ENCODE measurements at places on chromosomes 2 and 18. TPM values are rescaled to one million over a fixed set of nuclear protein-coding genes. Genes with fewer than 3 reads are reported as not detected.

The GALNT5 gene
- not detected for total RNA-seq

The AGXT gene
- not detected for total RNA-seq

The CXCR4 gene
- total RNA-seq, result 97.6 TPM

The SLC30A3 gene
- 0.48 TPM for total RNA-seq

The SAG gene
- 0.34 TPM for total RNA-seq

The TSPYL6 gene
- total RNA-seq, result not detected

The CYRIA gene
- total RNA-seq, result 0.70 TPM

The PRKAG3 gene
- not detected for total RNA-seq

The C2orf66 gene
- 0.20 TPM for total RNA-seq

The NRP2 gene
- total RNA-seq, result 47.0 TPM

The FAP gene
- total RNA-seq, result not detected

The RAPGEF4 gene
- 0.75 TPM for total RNA-seq

The GREB1 gene
- 0.25 TPM for total RNA-seq

The C18orf54 gene
- total RNA-seq, result 8.9 TPM

The TGIF1 gene
- 8.8 TPM for total RNA-seq

The CHST10 gene
- 4.5 TPM for total RNA-seq

The ALPI gene
- not detected for total RNA-seq

The DTNA gene
- 0.25 TPM for total RNA-seq

The SERPINB10 gene
- total RNA-seq, result not detected

The PLB1 gene
- 2.0 TPM for total RNA-seq

The CYB5A gene
- total RNA-seq, result 17.4 TPM

The GPR45 gene
- not detected for total RNA-seq

The LRRTM4 gene
- total RNA-seq, result not detected

The DNAJC27 gene
- total RNA-seq, result 6.9 TPM

The COPS9 gene
- 103 TPM for total RNA-seq

The SCYGR3 gene
- not detected for total RNA-seq

The SKA1 gene
- 35.9 TPM for total RNA-seq

The SLC9A2 gene
- 0.07 TPM for total RNA-seq

The POTEC gene
- not detected for total RNA-seq

The MRO gene
- total RNA-seq, result not detected

The MC4R gene
- total RNA-seq, result not detected

The VWA3B gene
- not detected for total RNA-seq
